ENCODE measurements at places on chromosomes 16 and 17. TPM values are rescaled to one million over a fixed set of nuclear protein-coding genes. Genes with fewer than 3 reads are reported as not detected.

Gene PRR35
- not detected for polyA plus RNA-seq

DNA sequence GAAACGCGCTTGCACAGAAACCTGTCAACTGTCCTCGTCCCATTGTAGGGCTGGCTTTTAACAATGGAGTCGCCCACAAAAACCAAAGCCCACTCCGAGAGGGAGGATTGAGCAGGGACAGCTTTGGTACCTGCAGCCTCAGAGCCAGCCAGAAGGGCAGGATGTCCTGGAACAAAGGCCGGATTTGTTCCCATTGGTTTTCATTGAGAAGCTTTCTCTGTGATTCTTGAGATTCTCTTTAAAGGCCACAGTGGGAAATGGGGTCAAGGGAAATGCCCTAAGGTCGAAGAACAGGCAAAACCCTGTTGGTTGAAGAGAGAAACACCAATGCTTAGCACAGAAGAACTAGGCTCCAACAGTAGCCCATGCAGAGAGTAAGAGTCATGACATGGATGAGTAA lies 65.4 kb downstream of the C16orf78 start:
- DNase-seq, result no peak

Gene CSF3
- polyA plus RNA-seq, result not detected

Gene CD79B
- polyA plus RNA-seq, result 1.2 TPM

DNA sequence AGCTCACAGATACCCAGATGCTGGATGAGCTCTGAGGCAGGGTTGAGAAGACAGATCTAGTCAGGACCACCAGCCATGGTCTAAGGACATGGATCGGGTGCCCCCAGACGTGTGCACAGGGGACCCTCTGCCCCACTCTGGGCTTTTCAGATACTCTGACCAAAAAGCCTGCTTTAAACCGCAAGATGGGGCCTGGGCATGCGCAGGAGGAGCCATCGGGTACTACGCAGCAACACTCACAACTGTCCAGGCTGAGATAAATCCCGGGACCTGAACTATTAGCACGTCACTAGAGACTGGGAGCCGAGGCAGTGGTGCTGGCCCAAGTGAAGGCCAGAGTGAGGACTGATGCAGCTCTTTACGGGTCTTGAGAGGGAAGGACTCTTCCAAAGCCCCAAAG lies 32.9 kb downstream of the SCNN1G start:
- DNase-seq, result no peak

DNA sequence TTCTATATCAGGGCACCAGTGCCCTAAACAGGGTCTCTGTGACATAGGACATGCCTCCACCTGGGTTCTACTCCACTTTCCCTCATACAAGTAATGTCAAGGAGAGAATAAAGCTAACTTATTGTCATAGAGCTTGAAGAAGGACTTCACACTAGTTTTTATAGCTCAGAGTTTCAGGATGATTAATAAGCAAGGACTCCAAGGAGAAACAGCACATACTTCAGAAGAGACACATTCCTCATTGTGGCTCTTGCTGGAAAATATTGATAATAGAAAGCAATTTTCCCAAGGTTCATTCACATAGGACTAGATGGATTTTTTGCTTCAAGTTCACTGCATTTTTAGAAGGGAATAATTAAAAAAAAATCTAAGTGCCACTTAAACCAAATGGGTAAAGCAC lies 133.3 kb downstream of the CA10 start:
- DNase-seq, result no peak

- no peak for DNase-seq
Measured at GRCh38 chr17:69539274-69539673, 124.8 kb downstream of the MAP2K6 start.

- no peak for DNase-seq
Measured at GRCh38 chr17:40456396-40456951, 13.2 kb downstream of the IGFBP4 start.

GRCh38 chr16:30004811-30005242 lies 6.0 kb downstream of the DOC2A start:
- no peak for DNase-seq

All from large intestine (tissue), 12 donors.